Stimulated activated CD8-positive, alpha-beta memory T cell treated with anti-CD3 and anti-CD28 coated beads, Interleukin-15, amount 100 ng/mL, for 48 hours (primary cell): ENCODE measurements at places on chromosomes 11 and 22.

DNA sequence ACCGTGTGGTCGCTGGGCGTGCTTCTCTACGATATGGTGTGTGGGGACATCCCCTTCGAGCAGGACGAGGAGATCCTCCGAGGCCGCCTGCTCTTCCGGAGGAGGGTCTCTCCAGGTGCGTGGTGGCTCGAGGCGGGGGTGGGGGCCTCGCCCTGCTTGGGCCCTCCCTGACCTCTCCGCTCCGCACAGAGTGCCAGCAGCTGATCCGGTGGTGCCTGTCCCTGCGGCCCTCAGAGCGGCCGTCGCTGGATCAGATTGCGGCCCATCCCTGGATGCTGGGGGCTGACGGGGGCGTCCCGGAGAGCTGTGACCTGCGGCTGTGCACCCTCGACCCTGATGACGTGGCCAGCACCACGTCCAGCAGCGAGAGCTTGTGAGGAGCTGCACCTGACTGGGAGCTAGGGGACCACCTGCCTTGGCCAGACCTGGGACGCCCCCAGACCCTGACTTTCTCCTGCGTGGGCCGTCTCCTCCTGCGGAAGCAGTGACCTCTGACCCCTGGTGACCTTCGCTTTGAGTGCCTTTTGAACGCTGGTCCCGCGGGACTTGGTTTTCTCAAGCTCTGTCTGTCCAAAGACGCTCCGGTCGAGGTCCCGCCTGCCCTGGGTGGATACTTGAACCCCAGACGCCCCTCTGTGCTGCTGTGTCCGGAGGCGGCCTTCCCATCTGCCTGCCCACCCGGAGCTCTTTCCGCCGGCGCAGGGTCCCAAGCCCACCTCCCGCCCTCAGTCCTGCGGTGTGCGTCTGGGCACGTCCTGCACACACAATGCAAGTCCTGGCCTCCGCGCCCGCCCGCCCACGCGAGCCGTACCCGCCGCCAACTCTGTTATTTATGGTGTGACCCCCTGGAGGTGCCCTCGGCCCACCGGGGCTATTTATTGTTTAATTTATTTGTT lies 2.4 kb downstream of the PIM3 start:
- DNase-seq = no peak

DNA sequence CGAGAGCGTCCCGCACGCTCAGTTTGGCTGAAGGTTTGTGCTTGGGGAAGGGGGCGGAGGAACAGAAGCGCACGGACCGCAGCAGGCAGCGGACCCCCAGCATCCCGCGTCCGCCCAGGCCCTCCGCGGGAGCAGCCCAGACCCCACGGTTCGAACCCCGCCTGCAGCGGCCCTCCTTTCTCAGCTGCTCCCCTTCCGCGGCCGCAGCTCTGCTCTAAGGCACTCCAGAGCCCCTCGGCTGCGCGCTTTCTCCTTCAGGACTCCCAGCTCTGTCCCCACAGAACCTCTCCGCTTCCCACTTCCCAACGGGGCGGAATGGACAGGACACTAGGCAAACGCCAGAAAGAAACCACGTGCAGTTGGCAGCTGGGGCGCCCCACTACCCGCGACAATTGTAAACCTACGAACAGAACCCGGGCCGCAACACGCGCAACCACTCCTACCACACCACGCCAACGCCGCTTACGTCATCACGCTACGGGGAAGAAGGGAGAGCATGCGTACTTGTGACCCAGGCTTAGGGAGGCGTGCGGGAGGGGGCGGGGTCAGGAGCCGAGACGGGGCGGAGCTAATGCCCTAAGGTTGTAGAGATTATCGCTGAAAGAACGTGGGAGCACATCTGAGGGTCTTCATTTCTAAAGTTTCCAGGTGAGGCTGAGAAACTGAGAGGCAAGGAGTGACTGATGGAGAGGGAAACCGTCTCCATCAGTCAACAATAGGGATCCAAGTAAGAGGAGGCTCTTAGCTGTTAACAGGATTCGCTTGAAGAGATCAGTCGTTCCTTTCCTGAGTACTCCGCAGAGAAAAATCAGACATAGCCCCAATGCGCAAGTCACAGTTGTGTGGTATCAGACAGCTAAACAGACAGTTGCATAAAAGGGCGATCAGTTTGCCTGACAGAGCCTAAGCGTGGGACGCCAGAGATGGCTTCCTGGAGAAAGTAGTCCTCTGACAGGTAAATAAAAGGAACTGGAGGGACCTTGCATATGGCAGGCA lies at the start of gene NARS2:
NARS2 (minus strand) TSS at position 479 of the 996 bp plus-strand sequence; CDS start at position 103, 376 bp downstream.
- DNase-seq = peak; percentile 95

DNA sequence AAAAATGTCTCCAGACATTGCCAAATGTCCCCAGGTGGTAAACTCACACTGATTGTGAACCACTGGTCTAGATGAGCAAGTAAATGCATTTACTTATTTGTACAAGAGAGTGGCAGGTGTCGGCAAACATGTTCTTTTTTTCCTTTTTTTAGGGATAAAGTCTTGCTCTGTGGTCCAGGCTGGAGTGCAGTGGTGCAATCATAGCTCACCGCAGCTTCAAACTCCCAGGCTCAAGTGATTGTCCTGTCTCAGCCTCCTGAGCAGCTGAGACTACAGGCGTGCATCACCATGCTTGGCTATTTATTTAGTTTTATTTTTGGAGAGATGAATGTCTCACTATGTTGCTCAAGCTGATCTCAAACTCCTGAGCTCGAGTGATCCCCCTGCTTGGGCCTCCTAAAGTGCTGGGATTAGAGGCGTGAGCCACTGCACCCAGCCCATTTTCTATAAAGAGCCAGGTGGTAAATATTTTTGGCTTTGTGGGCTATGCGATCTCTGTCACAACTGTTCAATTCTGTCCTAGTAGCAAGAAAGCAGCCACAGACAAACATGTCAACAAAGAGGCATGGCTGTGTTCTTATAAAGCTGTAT lies 1.4 kb downstream of the VPREB1 start:
- DNase-seq = no peak

DNA sequence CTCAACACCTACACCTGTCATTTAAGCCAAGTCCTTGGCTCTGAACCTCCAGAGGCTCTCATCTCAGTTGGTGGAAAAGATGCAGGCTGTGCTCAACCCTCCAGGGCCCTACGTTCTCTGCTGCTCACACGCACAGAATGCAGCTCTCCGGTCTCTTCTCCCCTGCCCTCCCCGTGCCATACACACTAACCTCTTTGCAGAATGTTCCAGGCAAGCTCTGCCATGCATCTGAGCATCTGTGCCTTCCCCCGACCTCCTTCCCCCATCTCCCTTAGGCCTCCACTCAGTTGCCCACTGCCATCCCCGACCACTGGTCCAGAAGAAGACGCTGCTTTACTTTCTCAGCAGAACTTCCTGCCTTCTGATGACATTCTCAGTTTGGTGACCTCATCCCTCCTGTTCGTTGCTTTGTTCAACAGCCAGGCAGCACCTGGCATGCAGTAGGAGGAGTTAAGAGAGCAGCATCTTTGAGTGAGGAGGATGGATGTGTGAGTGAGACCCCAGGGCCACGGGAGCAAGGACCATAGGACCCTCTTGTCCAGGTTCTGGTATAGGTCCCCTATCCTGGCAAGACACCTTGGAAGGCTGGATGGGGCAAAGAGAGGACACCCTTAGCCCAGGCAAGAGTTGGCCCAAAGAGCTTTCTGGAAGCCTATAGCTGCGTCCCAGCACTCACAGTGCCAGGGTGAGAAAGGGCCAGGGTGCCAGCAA lies 598.0 kb downstream of the BRD1 start:
- DNase-seq = no peak

DNA sequence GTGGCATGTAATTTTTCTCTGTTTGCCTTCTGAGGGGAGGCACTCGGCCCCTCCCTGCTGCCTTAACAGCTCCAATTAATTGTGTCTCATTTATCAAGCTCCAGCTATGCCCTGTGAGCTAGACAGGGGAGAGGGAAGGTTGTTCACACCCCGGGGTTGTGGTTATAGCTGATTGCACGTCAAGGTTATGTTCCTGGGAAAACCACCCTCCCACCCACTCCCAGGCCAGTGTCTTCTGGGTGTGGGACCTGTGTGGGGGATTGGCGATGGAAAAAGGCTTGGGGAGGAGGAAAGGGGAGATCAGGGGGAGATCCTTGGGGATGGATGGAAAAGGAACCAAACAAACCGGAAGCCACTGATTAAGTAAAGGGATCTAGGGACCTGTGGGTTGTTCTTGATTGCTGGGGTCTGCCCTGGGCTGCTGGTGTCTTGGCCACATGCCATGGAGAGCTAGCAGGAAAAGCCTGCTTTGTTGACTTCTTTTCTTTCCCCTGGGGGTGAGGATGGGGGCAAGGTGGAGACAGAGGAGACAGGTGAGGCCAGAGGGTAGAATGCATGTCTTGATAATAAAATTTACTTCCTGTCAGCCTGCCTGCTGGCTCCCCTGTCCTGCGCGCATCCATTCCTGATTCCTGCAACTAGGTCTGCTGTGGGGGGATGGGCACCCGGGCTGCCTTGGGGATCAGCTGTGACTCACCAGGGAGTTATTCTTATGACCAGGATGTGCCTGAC lies 13.5 kb upstream of the SORL1-AS1 start:
- peak; percentile 50 for DNase-seq

GRCh38 chr11:44505581-44506054 lies 59.8 kb upstream of the CD82 start:
- DNase-seq = no peak

- DNase-seq = no peak
These were observed 20.7 kb downstream of the SUN2 start for GRCh38 chr22:38735126-38735464.

DNA sequence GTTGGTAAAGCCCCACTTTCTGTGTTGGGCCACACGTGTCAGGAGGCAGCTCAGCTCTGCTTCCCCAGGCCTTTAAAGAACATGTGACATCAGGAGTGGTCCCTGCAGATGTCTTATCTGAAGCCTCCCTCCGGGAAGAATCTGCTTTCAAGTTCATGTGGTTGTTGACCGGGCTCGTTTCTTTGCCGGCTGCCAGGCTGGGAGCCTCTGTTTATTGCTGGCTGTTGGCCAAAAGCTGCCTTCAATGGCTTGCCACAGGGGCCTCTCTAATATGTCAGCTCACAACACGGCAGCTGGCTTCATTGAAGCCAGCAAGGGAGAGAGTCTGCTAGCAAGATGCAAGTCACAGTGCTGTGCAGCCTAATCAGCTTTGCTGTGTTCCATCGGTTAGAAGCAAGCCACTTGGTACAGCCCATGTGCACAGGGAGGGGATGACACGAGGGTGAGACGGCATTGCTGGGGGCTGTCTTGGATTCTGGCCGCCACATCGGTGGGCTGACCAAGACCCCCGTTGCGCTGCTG lies 14.6 kb downstream of the MRGPRF start:
- DNase-seq = no peak

DNA sequence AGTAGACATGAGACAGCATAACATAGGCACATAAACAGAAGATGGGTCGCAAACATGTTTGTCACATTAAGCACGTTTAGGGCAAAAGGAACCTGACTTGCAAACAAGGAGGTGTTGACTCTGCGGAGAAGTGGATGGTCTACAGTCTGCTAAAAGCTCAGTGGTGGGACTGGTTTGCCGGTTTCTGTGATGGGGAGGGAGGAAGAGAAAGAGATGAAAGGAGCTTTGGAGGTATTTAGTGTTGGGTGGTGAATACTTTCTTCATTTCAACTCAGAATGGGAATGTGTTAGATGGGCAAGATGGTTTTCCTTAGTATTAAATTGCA lies 191.4 kb upstream of the SORL1-AS1 start:
- DNase-seq = no peak

DNA sequence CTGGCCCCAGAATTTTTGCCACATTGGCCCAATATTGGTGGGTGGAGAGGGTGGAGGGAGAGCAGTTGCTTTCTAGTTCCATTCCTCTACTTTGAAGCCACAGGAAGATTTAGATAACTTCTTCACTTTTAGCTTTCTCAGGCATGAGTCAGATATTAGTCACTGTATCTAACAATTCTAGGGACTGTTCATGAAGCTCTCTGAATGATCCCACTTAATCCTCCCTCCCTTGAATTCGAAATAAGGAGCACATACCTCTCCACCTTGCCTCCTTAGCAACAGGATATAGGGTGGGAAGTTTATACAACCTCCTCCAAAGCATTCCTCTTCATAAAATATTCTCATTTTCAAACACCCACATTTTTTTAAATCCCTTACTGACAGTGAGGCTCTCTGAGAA lies 13.5 kb downstream of the FSHB start:
- DNase-seq = no peak

- no peak for DNase-seq
These were observed 186.1 kb downstream of the SHANK2 start for GRCh38 chr11:71066311-71066710.

DNA sequence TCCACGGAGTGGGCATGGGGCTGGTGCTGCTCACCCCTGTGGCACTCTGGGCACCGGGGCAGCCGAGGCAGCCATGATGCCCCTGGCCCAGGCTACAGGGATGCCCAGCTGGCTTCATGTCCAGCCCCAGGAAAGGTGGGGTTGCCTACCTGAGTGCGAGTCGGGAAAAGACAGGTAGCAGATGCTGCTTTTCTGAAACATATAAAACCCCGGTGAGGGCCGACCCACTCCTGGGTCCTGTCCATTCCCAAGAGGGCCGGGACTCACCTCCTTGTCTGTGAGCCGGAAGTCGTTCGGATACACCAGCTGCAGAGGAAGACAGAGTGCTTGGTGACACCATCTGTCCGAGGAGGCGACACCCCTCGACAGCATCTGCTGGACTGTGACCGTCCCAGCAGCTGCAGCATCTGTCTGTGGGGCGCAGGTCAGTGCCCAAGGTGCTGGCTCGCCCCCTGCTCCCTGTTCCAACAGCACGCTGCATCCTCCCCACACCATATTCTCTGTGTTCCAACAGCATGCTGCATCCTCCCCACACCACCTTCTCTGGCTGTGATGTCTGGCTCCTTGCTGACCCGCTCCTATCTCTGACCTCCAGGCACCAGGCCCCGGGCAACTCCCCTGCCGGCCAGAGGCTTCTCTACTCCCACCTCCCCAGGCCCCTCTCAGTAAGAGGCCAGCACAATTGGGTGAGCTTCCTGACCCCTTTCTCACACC lies 8.0 kb downstream of the DENND6B start:
- no peak for DNase-seq

GRCh38 chr22:32764330-32765131 lies 37.0 kb upstream of the TIMP3 start:
- DNase-seq = no peak

GRCh38 chr11:43922744-43923405 lies 19.6 kb upstream of the C11orf96 start:
- DNase-seq = no peak

DNA sequence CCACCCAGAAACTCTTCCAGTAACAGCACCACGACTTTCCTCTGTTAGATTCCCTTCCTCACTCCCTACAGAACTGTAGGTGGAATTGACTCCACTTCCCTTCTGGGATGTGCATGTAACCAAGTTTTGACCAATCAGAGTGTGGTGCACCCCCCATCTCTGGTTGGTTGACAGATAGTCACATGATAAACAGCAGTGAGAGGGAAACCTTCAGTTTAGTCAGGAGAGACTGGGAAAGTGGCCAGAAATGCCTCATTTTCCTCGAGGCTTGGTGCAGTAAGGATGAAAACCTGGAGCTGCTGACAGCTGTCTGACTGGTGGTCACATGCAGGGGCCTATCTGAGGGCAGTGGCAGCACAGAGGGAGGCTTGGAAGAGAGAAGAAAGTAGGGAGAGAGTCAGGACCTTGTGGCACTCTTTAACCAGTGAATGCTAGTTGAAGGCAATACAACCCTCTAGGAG lies 67.3 kb upstream of the GRK3 start:
- DNase-seq = no peak

GRCh38 chr11:8092587-8093424 lies 11.8 kb downstream of the TUB start:
- no peak for DNase-seq
